ENCODE measurements at places on chromosomes 2 and 18.

- DNase-seq = no peak
These were observed 43.4 kb upstream of the DSC1 start for GRCh38 chr18:31206071-31206470.

- no peak for DNase-seq
These were observed 198.0 kb upstream of the SIX3 start for GRCh38 chr2:44743473-44743872.

DNA sequence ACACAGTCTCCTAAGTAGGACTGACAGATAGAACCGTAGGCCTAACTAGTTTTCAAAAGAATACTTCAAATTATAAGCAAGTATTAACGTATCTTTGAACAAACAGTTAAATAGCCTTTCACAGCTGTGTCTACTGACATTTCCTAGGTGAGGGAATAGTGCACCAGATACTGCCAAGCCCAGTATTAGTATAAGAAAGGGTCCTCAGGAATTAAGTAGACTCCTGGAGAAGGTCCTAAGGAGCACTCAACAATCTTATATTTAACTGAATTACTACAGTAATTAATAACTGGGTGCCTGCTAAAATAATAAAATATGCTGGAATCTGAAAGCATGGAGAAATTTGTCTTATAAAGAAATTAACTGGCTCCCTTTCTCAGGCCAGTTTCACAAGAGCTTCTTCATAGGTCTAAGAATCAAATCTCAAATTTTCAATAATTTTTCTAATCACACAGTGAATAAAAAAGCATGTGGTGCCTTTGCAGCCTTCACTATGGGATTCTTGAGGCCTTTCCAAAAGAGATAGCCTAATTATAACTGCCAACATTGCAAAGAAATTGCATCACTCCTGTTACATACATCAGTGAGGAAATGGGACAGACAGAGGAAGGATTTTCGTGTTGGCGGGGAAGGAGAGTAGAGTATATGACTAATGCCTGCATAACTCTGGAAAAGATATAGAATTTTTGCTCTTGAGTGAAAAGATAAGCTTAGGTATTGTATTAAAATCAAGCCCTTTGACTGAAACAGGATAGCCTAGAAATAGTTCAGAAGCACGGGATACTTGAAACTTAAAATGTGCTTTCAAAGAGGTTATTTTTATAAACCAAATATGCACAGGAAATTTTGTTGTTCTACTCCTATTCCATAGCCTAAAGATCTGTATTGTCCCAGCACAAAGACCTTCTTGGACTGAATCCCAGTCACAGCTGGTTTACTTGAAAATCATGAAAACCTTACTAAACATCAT lies 228.6 kb upstream of the STK17B start:
- peak; percentile 95 for DNase-seq

- no peak for DNase-seq
These were observed 293.9 kb upstream of the PARD3B start for GRCh38 chr2:204251158-204251997.

DNA sequence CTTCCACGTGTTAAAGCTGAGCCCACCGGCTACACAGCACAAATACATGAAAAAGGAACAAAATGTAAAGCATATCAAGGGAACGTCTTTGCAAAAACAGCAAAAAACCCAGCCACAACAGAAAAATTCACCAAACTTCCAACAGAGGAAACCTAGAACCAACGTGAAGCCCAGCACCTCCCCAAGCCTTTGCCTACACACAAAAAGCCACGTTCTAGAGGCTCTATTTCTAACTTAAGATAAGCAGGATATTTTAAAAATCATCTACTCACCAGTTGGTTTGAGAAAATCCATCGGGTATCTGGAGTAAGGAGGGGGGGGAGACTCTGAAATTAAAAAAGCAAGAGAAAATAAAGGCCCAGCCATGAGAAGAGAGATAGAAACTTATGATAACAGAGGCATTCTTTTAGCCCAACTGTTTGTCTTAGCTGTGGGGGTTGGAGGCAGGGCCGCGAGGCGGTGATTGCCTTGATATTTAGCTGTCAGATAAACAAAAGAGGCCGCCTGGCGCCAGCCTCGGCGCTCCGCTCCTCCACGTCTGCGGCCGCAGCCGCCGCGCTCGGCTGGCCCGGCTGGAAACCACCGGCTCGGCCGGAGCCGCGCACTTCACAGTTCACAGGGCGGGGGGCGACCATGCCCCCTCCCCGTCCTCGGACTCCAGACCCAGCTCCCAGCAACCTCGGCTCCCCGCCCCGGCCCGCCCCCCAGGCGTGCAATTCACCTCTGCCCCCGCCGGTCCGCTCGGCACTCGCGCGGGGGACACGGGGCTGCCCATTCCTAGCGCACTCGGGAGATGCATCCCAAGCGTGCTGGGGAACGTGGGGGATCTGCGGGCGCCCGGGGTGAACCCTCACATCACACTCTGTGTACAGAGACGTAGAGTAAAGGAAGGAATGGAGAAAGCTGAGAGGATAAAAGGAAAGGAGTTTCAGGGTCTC lies 2.4 kb downstream of the SMAD7 start:
- DNase-seq = no peak

GRCh38 chr2:128783896-128784295 lies 465.2 kb upstream of the HS6ST1 start:
- no peak for DNase-seq

GRCh38 chr2:179250848-179251504 lies 13.7 kb downstream of the SESTD1 start:
- no peak for DNase-seq

- no peak for DNase-seq
These were observed 335.2 kb downstream of the LRATD1 start for GRCh38 chr2:14967729-14968128.

DNA sequence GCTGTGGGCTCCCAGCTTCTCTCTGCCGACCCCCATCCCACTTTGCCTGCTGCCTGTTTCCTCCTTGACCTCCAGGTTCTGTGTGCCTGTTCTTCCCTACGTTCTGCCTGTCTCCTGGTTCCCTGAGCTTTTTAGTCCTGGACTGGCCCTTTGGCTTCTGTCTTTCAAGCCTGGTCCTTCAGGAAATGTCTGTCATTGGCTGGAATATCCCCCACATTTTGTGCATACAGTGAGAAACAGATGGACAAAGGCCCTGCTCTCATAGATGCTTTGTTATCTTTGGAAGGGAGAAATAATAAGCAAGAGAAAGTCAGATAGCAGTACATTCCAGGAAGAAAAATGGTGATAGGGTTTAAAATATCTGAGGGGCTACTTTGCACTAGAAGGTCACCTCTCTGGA lies 5.7 kb downstream of the MGAT5 start:
- DNase-seq = no peak

- no peak for DNase-seq
These were observed 244.1 kb upstream of the FOSL2 start for GRCh38 chr2:28148566-28148965.

GRCh38 chr2:78940998-78941397 lies 84.5 kb upstream of the REG3G start:
- no peak for DNase-seq

- peak; percentile 96 for DNase-seq
These were observed 29.8 kb downstream of the CDC42EP3 start for GRCh38 chr2:37641582-37642171.

GRCh38 chr2:55519938-55520885 lies 694 bp downstream of the CFAP36 start:
- no peak for DNase-seq

DNA sequence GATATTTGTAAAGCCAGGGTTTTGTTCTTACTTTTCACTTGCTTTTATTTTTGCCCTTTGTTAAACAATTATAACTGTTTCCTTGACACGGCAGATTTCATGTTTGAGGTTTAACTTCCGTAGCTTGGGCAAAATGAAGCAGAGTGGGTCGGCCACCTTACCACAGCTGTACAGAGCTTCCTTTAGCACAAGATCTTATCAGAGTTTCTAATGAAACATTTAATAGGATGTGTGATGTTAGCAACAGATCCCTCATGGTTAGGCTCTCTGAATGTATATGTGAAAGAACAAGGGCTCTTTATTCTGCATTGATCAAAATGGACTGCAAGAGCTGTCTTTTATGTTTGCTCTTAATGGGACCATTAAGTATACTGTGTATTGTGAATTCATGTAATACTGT lies 22.3 kb downstream of the RNF125 start:
- DNase-seq = no peak

DNA sequence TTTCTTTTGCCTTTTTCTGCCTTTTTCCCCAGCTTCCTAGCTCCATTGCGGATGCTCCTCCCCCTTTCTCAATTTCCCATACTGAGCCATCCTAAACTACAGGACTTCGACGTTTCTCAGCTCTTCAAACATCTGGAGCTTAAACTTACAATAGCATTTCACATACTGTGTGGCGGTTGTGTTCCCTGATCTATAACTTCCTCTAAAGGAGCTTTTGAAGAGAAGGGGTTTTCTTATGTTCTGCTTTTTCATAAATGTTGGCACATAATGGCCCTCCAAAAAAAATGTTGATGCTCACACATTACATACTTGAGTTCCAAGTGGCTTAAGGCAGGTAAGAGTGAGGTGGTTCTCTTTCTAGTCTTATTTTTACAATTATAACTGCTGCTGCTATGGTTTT lies 87.4 kb downstream of the RNF144A start:
- no peak for DNase-seq

DNA sequence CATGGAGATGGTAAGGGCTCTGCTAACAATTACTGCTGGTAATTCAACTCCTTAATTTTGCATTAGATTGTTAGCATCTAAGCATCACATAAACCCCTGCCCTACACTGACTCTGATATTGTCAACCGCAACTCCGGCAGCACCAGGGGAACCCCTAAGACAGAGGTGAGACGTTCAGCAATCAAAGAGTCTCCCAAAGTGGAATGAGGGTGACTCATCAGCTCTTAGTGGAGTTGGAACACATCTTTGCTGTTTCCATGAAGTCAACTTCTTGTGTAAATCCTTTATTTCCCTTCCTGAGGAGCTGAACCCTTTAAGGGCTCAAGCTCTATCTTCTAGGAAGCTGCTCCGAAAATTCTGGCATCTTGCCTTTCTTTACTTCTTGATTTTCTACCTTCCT lies 52.1 kb downstream of the ABCG8 start:
- no peak for DNase-seq

DNA sequence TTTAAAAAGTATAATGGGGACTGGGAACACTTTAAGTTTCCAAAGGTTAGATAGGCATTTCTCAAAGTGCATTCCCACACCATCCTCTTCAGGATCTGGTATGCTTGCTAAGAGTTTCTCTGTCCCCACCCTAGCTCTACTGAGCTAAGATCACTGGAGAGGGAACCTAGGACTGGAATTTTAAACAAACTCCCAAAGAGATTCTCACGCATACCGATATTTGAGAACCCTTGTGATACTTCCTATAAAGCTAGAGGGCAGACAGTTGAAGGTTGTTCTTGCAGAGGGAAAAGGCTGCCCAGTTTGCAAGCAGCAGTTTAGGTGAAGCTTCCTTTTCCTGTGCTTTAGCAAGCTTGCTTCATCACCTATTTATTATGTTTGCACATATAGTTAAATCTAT lies 3.6 kb downstream of the CNRIP1 start:
- DNase-seq = no peak

GRCh38 chr18:11548396-11548795 lies 61.0 kb upstream of the SLC35G4 start:
- no peak for DNase-seq

- no peak for DNase-seq
These were observed 141.1 kb downstream of the SP100 start for GRCh38 chr2:230557065-230557464.

GRCh38 chr18:46055838-46056230 lies 16.2 kb downstream of the PSTPIP2 start:
- no peak for DNase-seq

DNA sequence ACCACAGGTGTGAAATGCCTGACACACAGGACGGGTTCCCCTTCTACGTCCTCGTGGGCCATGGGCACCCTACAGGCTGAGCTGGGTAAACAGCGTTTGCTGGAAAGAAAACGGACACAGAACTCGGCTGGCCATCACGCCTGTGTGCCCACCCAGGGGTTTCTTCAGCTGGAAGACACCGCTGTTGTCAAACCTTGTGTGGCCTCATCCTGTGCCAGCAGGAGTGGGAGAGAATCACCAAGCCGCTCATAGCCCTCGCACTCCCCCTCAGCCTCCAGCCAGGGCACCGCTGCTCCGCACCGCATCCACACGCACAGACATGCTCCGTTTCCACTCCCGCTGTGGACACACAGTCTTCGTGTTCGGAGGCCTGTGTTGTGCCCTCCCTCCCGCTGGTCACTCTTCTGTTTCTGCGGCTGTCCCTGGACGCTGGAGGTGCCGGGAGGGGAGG lies 161.4 kb downstream of the PXDN start:
- no peak for DNase-seq

DNA sequence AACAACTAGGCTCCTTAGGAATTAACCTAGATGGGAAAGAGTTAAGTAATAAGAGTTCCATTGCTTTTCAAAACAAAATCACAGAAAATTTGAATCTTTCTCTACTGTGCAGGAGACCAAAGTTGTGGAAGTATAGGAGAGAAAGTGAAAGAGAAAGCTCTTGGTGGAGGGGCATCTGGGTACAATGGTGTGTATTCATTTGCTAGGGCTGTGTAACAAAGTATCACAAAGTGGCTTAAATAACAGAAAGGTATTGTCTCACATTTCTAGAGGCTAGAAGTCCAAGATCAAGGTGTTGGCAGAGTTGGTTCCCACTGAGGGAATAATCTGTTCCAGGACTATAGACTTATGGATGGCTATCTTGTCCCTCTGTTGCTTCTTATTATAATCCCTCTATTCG lies 50.5 kb upstream of the GORASP2 start:
- DNase-seq = no peak

DNA sequence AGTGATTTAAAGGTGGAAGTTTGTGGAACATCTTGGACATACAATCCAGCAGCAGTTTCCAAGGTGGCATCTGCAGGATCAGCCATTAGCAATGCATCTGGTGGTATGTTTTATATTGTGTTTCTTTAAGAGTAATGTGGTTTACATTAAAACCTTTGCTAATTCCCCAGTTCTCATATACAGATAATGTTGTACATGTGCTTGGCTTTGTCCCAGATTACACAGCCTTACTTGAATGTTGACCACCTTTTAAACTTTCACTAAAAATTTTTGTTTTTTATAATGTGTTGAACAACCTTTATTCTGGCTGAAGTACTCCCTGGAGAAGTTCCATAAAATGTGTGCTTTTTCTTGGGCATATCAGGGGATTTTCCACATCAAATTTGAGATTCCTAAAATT lies 57.5 kb downstream of the MIB1 start:
- DNase-seq = peak; percentile 20

DNA sequence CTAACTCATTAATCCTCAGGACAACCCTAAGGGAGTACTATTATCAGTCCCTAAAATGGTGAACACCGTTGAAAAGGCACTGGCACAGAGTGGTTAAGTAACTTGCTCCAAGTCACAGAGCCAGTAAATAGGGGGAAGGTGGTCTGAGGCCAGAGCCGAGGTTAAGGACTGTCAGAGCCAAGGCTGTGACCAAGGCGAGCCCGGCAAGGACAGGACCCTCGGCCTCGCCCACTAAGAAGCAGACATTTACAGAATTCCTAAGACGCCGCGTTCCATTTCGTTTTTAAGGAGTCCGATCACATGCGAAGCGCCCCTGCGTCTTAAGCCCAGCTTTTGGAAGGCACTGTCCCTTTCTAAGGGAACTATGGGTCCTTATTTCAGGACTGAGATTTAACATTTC lies 1.1 kb downstream of the PDIA6 start:
- DNase-seq = no peak

- DNase-seq = peak; percentile 17
These were observed 819.6 kb downstream of the RNF144A start for GRCh38 chr2:7736646-7737305.

GRCh38 chr2:118593257-118593656 lies 254.2 kb downstream of the EN1 start:
- no peak for DNase-seq

- DNase-seq = no peak
These were observed 20.8 kb downstream of the PXDN start for GRCh38 chr2:1723397-1724042.

Measured in fibroblast of skin of left biceps (primary cell).